Non-pigmented ciliary epithelial cell (primary cell): ENCODE measurements at places on chromosomes 7 and 10.

- no peak for DNase-seq
These were observed 131.0 kb upstream of the C1GALT1 start for GRCh38 chr7:7051206-7051877.

- DNase-seq, result no peak
These were observed 43.2 kb downstream of the DPYSL4 start for GRCh38 chr10:132229834-132230556.

GRCh38 chr7:121909716-121910345, 36.9 kb downstream of the PTPRZ1 start:
- no peak for DNase-seq

- DNase-seq, result no peak
These were observed 31.0 kb downstream of the AMZ1 start for GRCh38 chr7:2719007-2719406.

DNA sequence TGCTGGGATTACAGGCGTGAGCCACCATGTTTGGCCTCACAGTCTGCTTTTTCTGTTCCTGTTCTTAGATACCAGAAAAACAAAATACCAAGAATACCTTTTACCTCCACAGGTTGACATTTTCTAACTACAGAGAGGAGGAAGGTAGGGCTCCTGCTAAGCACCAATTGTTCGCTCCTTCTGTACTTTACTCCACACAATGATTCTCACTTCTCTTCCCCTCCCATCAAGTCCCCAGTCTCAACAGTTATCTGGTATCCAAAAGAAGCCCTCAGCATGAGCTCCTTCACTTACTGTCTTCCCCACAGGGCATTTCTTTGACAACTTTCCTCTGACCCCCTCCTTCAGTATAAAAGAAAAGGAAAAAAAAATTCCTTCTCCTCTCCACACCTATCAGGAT, 47.7 kb upstream of the ZNF800 start:
- no peak for DNase-seq

DNA sequence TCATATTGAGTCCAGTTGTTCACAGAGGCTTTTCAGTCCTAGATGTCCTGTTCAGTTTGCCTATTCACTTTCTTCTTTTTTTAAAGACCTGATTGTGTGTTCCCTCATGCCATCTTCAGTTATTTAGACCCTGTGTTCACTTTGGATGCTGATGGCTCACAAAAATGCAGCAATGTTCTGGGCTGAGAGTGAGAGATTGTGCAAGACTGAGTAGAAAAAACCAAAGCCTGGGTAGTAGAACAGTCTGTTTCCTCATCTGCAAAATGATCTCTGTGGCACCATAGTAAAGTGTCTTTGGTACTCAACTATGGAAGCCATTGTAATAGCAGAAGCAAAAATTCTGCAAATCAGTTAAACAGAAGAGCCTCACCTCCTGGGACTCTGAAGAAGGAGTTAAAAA, 43.2 kb downstream of the AKR1B1 start:
- DNase-seq, result no peak

- no peak for DNase-seq
These were observed 6.3 kb downstream of the RINT1 start for GRCh38 chr7:105538339-105538738.

DNA sequence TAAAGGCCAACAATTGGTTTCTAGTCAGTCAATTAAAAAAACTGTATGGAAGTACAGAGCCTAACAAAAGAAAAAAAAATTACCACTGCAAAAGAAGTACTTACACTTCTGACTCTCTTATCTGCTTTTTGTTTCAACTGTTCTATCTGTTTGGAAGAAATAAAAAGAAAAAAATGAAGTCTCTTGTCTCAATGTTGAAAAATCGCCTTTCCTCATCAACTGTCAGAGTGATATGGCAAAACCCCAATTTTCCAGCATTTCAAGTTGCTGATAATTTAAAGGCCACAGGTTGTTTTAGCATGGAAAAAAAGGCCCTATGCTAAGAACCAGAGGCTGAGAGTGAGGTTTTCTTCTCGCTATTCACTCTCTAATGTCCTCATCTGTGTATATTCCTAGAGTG, 13.6 kb downstream of the ZDHHC6 start:
- no peak for DNase-seq

GRCh38 chr7:125316466-125316865, 386.8 kb upstream of the POT1 start:
- DNase-seq, result no peak

- DNase-seq, result no peak
These were observed 44.2 kb downstream of the PDLIM1 start for GRCh38 chr10:95246582-95247051.

GRCh38 chr10:45625879-45626278, 46.7 kb downstream of the ZFAND4 start:
- no peak for DNase-seq

GRCh38 chr7:53101026-53101425, 65.6 kb downstream of the POM121L12 start:
- DNase-seq, result no peak

DNA sequence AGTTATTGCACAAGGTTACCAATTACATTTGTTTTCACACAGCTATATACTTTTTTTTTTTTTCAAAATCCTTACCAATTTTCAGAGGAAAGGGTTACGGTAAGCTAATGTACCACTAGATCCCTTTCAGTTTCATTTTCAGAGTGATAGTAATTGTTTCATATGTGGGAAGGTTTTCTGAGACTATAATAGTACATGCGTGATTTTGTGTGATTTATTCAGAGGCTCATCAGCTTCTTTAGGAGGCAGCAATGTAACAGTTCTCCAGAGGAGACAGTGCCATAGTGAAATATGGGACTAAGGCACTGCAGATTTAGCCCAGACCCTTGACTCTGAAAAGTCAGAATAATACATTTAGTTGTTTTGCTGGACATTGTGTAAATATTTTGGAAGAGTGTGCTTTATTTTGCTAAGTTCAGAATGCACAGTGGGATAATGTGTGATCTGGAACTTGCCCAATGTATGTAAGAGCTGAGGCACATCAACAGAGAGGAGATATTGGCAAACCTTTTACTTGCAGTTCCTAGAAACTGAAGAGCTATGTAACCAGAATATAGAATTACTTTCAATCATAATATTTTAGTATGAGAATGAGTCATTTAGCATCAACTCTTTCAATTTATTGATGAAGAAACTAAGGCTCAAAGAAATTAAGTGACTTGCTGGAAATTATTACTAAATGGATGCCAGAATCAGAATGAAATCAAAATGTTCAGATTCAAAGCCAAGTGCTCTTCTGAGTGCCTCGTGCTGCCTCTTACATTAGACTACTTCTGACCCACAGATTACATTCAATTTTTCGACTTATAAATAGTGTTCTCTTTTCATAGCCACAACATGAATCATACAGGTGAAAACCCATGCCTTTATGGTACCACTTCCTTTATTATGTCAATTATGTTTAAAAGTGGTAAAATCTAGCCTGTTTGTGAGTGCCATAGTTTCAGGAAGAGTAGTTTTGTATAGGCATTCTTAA, 207.7 kb upstream of the TEX47 start:
- no peak for DNase-seq

DNA sequence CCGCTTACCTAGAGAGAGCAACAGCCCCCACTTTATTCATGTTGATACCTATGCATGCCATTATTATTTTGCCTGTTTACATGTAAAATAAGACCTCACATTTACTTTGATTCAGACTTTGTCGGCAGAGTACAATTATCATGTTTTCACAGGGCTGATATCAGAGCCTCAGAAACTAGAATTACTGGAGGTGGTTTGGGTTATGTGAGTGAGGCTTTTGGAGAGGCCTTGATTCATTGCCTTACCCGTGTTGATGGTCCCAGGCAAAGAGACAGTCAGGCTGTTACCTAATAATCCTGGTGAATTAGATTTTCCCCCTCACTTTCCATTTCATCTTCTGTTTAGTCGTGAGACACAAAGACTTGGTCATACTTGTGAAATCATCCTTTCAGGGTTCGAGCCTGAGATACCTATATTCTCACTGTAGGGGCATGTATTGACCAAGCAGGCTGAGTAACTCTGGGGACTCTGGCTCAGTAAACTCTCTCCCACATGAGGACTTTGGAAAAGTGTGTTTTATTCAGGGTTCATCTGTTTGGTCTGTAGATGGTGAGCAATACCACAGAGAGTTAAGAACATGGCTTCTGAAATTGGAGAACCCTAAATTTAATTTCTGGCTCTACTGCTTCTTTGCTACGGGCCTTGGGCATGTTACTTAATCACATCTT, 150.9 kb downstream of the CELF2 start:
- no peak for DNase-seq

- DNase-seq, result no peak
These were observed 216.5 kb downstream of the PLXNA4 start for GRCh38 chr7:132359743-132360142.

- no peak for DNase-seq
These were observed 55.7 kb downstream of the HSPA12A start for GRCh38 chr10:116686632-116687031.

GRCh38 chr10:114402871-114403540, 1.3 kb downstream of the AFAP1L2 start:
- no peak for DNase-seq

- no peak for DNase-seq
These were observed 158.0 kb downstream of the KCND2 start for GRCh38 chr7:120431016-120431415.

DNA sequence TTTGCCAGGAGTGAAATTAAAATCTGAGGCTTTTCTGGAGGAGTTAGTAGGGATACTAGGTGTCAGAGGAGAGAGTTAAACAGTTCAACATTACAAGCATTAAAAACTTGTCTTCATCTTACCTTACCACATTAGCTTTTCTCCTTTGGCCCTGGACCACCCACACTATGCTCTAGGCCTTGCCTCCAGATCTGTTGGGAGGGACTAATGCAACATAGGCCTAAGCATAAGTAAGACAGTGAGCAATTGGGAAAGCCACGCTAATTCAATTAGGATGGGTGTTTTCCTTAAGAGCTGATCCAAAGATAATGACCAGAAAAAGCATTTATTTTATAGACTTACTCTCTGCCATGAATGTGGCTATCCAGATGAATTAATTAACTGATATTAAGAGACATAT, 158.9 kb downstream of the ELMO1 start:
- no peak for DNase-seq
